ENCODE measurements at places on chromosomes 1 and 21.
A peak's percentile ranks its signal among the peaks of the same experiment; 100 is the strongest.

GRCh38 chr1:205071801-205072200 is 12.5 kb downstream of the TMEM81 start:
- no peak for DNase-seq

- DNase-seq = no peak
These were observed 49.8 kb downstream of the BCAR3 start for GRCh38 chr1:93631626-93632365.

GRCh38 chr1:79100385-79100784 is 93.9 kb upstream of the ADGRL4 start:
- DNase-seq = no peak

GRCh38 chr1:116284819-116285390 is 88.1 kb upstream of the ATP1A1 start:
- DNase-seq = peak; percentile 4

DNA sequence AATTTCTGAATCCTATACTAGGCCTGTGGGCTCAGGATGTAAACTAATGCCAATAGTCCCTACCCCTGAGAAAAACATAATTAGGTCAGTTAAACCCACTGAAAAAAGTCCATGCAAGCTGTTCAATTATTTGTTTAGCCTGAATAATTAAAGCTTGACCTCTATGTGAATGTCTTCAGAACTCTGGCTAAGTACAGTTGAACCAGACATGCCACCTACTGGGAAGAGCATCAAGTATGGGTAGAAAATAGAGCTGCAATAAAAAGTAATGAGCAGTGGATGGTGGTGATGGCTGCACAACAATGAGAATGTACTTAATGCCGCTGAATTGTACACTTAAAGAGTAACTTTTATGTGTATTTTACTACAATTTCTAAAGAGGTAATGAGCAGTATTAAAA is 23.6 kb upstream of the SLC19A2 start:
- DNase-seq = no peak

DNA sequence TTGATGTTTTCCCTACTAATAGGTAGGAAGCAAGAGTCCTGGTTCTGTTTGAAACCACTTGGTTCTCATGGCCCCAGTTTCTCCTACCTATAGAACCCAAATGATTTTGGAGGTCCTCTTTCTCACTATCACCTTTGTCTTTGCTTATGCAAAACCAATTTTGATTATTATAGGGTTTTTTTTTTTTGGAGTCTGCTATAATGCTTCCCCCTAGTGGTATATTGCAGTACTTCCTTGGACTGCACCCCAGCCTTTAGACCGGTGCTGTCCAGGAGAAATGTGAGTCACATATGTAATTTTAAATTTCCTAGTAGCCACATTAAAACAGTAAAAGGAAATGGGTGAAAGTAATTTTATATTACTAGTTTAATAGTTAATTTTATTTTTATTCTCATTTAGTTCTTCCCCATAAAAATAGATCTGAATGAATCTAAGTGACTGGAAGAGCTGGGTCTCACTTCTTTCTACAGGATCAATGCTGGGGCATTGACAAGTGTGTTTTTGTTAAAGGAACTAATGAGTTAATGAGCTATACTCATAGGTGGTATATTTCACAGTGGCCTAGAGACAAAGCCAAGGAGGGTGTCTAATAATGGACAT is 10.6 kb downstream of the FCMR start:
- peak; percentile 58 for DNase-seq

- DNase-seq = no peak
These were observed 33.3 kb downstream of the SMG7 start for GRCh38 chr1:183505454-183506089.

Data from NCI-H1694 treated with DMSO at 0.1 percent for 48 hours (cell line).